ENCODE measurements at places on chromosomes 5 and 9.

- DNase-seq = no peak
Observed at GRCh38 chr5:118580949-118581348, 407.4 kb downstream of the DTWD2 start.

GRCh38 chr9:74499770-74500583 lies 2.8 kb downstream of the RORB start:
- DNase-seq = no peak

DNA sequence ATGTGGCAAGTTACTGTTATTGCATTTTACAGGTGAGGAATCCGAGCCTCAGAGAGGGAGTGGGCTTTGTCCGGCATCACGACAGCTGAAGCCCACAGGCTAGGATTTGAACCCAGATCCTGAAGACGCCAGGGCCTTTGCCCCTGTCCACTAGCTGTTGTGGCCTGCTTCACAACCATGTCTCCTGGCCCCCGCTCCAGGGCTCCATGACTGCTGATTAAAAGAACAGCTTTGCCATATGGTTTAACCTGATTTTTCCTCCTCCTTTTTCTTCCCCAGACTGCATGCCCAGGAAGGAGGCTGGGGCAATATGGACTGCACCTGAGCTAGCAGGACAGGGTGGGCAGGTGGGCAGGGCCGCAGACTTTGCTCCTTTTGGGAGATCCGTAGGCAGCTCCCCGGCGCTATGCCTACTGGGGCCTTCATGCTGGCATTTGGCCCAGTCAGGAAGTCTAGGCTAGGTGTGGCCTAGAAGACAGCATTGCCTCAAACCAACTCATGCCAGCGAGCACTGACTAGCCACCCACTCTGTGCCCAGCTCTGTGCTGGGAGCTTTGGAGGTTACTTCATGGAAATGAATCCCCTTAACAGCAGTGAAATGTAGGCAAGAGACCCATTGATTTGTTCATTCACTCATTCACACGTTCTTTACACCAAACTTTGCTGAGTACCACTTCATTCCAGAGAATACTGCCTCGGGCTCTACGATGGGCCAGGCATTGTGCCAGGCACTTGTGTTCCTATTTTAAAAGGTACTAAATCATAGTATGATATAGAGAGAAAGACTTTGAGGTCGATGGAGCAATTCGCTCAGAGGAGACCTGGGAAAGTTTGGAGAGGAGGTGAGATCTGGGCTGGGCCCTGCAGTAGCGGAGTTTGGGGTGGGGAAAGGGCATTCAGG lies 94.3 kb upstream of the CPEB4 start:
- DNase-seq = no peak

DNA sequence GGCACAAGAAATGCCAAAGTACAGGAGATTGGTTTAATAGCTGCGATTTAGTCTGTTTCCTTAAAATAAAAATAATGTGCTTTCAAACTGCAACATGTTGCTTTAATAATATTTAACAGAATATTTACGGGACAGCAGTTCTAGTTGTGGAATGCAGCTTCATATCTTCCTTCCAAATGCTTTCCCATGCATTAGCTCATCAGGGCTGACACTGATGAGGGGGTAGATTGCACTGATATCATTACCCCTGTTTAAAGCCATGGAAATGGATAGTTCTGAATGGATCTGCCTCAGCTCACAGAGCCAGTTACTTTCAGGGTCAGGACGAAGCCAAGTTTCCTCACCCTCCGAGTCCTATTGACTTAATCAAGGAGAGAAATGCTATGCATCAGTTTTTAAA lies 93.2 kb upstream of the OSMR start:
- DNase-seq = no peak

- no peak for DNase-seq
Observed at GRCh38 chr5:108617467-108618435, 129.9 kb upstream of the FER start.

GRCh38 chr9:84519413-84519812 lies 150.1 kb upstream of the NTRK2 start:
- DNase-seq = no peak

GRCh38 chr5:1431896-1432295 lies 13.3 kb downstream of the SLC6A3 start:
- DNase-seq = no peak

All from DMS 273 treated with DMSO at 0.1 percent for 48 hours (cell line).